ENCODE measurements at places on chromosomes 5 and 9. TPM values are rescaled to one million over a fixed set of nuclear protein-coding genes. Genes with fewer than 3 reads are reported as not detected.
A peak's percentile ranks its signal among the peaks of the same experiment; 100 is the strongest.

The C9orf50 gene
- not detected for total RNA-seq

DNA sequence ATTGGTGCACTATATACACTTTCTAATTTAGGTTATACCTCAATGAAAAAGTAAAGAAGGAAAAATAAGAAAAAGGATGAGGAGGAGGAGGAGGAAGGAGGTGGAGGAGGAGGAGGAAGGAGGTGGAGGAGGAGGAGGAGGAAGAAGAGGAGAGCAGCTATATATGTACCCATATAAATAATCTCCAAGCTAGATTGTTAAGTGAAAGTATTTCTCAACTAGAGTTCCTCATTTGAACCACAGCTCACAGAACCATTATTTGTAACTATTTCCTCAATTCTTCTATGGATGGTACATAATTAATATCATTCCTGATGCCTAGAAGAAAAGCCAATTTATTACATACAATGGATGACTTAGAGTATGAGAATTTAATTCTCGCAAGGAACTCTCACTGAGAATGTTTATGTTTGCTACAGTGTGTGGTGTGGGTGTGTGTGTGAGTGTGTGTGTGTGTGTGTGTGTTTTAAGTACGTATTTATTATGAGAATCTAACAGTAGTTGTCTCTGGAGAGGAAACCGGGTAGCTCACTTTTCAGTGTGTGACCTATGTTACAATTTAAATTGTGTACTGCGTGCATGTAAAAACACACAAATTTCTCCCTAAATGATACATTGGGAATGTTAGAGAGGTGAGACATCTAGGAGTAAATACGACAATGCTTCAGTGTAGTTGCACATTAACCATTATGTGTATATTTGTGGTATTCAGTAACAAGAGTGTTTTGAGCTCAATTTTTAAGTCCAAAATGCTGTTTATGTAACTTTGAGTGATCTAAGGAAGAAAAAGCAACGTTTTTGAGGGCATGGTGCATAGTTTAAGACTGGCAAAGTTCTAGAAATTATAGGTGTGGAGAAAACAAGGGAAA is 20.2 kb upstream of the NREP start:
- DNase-seq = no peak

DNA sequence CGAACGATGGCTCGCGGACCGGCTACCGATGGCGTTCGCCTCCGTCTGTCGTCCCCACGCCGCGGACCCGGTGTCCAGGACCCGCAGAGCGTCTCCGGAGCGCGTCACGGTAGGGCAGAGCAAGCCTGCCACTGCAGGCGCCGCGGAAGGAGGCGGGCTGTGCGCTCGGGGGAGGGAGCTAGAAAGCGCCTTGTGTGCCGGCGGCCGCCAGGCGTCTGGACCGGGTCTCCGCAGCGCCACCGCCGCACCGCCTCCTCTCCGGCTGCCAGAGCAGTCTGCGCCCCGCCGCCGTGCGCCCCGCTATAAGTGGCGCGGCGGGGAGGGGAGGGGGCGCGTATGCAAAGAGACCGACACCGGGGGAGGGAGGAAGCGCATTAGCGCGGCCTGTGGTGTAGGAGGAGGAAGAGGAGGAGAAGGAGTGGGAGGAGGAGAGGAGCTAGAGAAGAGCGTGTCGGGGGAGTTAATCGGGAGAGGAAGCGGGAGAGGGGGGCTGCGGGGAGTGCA is at the start of gene ENC1:
TSS of gene ENC1 (minus strand) at position 279 of the 504 bp plus-strand sequence. CDS start 4,243 bp downstream, outside the sequence.
- peak; percentile 65 for DNase-seq

GRCh38 chr9:136539427-136540421 is 6.1 kb downstream of the NOTCH1 start:
- DNase-seq = peak; percentile 73

GRCh38 chr9:136854113-136854841 is 2.1 kb downstream of the MAMDC4 start:
- DNase-seq = peak; percentile 38

The LIFR gene
- 0.42 TPM for total RNA-seq

The ETF1 gene
- total RNA-seq = 46.5 TPM

The CDH12 gene
- not detected for total RNA-seq

The SV2C gene
- total RNA-seq = not detected

GRCh38 chr9:134325813-134326723 is at the start of gene RXRA:
TSS of gene RXRA (plus strand) at chr9:134326455. CDS start at chr9:134326632, 177 bp downstream.
- DNase-seq = peak; percentile 63

The ANKDD1B gene
- 0.61 TPM for total RNA-seq

The ADGRD2 gene
- total RNA-seq = not detected

DNA sequence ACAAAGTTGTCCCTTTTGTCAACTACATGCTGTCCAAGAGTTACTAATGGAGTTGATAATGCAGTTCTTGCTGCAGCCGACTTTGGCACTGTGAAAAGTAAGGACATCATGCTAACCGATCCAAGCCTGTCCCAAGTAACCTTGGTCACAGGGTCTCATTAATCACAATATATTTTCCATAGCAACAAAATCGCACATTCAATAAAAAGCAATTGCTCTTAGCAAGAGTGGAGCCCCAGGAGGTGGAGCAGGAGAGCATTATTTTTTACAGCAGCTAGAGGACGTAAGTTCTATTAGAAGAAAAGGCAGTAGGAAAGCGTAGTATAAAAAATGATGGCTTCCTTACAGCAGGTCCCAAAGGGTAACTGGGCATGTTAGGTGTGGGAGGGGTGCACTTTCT is 570.3 kb downstream of the EBF1 start:
- no peak for DNase-seq

DNA sequence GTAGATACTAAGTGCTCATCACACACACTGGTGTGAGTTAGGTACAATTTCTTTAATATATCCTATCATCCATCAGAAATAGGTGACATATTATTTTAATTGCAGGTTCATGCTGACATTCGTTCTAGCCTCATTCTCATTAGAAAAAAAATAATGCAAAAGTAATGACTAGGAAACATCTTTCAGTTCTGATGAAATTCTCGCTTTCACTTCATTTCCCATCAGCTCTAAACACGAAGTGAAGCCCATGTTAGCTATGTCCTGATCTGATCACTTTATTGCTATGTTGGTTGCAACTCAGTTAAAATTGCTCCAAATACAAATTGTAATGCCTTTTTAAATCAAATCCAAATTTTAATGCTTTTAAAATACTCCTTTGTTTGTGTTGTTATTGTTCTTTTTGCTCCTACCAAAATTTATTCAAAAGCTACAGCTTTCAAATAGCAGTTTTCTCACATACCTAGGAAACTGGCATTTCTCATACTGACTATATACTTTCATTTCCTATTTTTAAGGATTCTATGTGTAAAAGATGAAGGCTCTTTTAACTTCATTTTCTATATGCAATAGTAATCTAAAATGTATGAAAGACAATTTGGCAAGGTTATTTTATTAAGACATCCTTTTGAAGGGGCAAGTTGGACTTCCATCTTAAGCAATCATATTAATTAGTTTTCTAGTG is 1237.8 kb upstream of the ACO1 start:
- DNase-seq = no peak

DNA sequence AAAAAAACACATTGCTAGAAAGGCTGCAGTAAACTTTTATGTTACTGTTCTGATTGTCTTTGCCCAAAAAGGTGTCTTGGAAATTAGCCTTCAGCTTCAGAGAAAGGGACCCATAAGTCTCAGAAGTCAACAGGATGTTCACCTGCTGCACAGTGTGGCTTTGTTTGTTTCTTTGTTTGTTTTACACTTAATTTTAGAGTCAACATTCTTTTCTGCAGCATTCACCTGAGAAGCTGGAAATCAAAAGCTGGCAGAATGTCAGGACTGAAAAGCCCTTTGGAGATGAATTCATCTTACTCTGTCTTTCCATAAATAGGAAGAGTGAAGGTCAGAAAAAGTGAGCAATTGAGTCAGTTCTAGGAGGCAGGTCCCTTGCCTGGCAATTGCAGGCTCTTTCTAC is 170.0 kb downstream of the PAPPA start:
- no peak for DNase-seq

The PITX1 gene
- not detected for total RNA-seq

- no peak for DNase-seq
Observed at GRCh38 chr5:140223567-140223966, 48.6 kb downstream of the CYSTM1 start.
